Hematopoietic multipotent progenitor cell treated with erythropoietin and hydrocortisone succinate and interleukin-3 and kit ligand, for 6 days (in vitro differentiated cells): ENCODE measurements at places on chromosomes 7 and 10.

DNA sequence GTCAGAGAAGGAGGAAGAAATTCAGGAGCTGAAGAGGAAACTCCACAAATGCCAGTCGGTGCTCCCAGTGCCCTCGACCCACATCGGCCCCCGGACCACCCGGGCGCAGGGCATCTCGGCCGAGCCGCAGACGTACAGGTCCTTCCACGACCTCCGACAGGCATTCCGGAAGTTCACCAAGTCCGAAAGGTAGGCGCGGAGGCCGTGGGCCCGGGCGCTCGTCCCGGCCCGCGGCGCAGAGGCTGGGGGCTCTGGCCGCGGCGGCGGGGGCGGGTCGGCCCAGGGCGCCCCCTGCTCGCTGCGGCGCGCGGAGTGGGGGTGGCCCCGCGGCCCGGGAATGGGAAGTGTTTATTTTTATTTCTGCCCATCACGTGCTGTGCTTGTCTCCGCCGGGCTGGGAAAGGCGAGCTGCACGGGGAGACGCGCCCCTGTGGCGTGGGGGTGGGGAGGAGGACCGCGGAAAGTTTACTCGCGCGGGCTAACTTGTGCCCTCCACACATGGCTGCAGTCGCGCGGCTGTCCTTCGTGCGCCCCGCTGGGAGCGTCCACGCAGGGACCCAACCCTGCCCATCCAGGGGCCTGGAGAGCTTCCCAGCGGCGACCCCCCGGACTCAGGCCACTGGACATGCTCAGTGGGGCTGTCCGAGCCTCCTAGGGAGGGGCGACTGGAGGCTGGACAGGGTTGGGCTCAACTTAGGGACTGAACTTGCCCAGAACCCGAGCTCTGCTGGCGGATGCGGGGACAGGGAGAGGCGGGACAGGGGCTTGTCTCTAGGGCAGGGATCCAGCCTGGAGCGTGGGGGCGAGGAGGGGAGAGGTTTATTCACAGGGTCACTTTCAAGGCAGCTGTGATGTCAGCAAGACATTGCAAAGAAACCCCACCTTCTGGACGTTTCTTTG, 82.6 kb upstream of the PRKG1 start:
- DNase-seq = peak; percentile 5

- DNase-seq = no peak
Observed at GRCh38 chr10:57008189-57008588, 647.1 kb upstream of the ZWINT start.

DNA sequence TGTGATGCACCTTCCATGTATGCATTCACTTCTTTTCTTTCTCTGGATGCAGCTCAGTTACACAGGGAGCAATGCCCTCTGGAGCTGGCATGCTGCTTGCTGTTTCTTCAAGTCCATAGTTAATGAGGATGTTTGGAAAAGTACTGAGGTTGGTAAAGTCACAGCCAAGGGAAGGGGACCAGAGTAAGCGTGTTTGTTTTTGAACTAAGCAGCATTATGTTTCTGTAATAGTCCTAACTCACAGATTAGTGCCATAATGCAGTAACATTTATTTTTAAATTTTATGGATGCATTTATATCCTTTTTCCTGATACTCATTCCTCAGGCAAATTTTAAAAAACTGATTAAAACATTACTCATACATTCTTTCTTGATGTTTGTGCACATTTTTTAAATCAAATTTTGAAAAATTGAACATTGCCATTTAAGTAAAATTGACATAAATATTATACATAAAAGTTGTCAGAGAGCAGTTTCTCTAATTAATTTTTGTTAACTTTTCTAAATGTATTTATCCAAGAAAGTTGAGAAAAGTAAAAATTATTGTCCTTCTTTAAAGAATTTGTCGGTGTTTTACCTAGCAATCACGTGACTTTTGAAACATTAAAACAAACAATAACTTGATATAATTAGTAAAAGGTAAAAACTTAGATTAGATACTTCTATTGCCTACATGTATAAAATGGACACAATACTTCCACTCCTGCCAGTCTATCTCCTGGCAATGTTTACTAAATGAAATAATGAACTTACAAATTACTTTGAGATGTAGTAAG, 659.6 kb upstream of the ANKRD30A start:
- DNase-seq = no peak

- DNase-seq = no peak
Observed at GRCh38 chr10:106038246-106038645, 1126.3 kb downstream of the SORCS1 start.

- DNase-seq = peak; percentile 65
Observed at GRCh38 chr7:1193593-1194424, 33.8 kb upstream of the ZFAND2A start.

DNA sequence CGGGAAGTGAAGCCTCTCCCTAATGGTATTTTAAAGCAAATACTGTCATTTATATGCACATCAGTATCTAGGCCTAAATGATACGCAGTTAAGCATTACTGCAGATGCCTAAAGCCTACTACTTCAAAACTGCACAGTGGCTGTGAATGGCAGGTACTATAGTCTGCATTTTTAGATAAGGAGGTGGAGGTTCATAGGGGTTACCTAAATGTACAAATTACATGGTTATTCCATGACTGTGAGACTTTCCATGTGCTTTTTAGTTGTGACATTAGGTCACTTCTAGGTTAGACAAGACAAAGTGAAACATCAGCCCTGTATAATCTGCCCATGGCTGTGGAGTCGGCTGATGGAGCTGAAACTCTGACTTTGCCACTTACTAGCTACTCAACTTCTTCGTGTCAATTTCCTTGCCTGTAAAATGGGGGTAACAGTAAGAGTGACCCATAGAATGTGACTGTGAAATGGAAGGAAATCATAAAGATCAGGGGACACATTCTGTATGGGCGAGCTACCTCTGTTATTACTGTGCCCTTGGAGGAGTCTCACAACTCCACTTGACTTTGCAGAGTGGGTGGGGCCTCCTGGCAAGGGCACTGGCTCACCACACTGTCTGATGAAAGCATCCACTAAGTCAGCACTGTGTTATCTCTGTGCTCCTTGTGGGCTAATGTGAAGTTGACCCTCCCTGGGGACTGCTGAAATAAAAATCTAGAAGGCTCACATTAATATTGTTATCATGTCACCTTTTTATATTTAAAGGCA, 239.4 kb downstream of the TNS3 start:
- DNase-seq = peak; percentile 94

- DNase-seq = peak; percentile 62
Observed at GRCh38 chr10:103584216-103585010, 90.9 kb downstream of the NEURL1 start.

- peak; percentile 60 for DNase-seq
Observed at GRCh38 chr10:21336476-21337170, 188.9 kb downstream of the SKIDA1 start.

- DNase-seq = no peak
Observed at GRCh38 chr10:21954132-21954531, 49.4 kb downstream of the DNAJC1 start.

GRCh38 chr10:24383681-24384106, 174.8 kb downstream of the KIAA1217 start:
- DNase-seq = peak; percentile 71

DNA sequence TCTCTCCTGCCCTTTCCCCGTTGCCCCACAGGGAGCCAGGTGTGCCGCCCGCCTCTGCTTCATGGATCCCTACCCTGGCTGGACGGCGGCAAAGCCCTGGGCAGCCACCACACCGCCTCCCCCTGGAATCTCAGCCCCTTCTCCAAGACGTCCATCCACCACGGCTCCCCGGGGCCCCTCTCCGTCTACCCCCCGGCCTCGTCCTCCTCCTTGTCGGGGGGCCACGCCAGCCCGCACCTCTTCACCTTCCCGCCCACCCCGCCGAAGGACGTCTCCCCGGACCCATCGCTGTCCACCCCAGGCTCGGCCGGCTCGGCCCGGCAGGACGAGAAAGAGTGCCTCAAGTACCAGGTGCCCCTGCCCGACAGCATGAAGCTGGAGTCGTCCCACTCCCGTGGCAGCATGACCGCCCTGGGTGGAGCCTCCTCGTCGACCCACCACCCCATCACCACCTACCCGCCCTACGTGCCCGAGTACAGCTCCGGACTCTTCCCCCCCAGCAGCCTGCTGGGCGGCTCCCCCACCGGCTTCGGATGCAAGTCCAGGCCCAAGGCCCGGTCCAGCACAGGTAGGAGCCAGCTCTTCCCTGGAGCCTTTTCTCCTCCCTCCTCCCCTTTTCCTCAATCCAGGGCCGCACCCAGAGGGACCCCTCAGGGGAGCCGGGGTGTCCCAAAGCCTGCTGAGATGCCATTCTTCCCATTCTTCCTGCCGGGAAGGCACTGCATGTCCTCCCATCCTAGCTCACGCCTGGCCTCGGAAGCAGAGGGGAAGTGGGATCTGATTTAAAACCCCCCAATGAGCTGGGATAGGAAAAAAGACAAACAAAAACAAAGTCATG, 4.0 kb downstream of the GATA3 start:
- DNase-seq = no peak

DNA sequence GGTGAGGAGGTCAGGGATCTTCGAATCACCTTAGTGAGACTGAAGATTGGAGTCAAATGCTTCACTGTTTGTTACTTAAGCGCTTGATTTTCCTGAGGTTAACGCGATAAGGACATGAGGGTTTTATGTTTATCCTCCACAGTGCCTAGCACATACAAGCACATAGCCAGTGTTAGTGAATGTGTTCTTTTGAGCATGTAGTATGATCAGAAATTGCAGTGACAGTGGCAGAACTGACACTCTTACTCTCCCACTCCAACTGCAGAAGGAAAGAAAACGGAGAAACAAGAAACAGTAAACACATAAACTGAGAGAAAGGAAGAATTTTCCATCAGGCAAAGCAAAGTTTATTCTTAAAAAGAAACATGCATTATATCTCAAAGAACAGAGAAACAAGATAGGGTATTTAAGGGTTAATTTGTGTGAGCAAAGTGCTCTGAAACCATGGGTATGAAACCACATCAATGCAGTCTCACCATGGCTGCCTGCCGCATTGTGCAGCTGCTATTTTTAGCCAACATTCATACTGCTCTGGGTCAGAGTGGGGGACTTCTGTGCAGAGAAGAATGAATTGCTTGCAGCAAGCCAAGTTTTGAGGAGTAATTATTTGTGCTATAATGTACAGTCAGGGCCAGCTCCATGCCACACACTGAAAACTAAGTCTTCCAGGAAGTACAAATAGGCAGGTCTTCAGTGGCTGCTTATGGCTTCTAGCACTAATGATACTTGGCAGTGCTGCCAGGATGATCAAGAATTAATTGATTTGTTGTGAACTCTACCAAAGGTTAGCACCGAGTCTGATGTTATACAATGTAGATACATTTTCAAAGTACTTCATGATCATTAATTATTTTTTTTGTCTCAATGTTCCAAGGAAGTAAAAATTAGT, 152.0 kb downstream of the MACC1 start:
- peak; percentile 17 for DNase-seq

DNA sequence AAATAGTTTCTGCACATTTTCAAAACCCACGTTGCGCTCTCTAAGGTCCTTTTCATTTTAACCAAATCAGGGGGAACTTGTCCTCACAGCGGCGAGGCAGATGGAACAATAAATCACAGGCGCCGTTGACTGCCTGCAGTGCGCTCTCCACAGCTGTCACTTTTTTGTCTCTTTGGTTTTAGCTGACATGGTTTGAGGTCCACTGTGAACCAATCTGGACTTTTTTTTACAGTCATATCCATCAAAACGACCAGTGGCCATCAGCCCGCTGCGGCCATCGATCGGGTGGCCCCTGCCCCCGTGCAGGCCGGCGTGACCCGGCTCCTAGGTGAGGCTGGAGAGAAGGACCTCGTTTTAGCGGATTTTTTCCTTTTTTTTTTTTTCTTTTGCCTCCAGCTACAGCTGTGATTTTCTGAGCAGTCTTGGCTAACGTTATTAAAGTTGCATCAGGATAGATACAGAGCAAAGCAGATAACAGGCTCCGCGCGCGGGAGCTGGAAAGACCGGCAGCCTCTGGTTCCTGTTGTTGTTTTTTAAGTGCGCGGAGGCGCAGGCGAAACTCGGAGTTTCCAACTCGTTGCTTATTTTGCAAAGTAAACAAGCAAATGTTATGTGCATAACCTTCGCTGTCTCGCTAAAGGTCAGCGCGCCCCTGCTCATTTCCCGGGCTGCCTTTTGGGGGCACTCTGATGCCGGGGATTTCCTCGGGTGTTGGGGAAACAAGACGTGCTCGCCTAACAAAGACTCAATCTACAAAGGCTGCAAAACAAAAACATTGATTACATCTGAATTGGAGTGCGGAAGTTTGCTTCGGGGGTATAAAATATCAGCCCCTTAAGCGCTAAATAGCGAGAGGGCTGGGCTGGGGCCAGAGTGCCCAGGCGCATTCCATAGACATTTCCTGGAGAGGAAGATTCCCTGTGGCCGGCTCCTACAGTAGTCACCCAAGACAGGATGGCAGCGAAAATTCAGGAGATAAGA, 414.8 kb upstream of the MKI67 start:
- DNase-seq = no peak

DNA sequence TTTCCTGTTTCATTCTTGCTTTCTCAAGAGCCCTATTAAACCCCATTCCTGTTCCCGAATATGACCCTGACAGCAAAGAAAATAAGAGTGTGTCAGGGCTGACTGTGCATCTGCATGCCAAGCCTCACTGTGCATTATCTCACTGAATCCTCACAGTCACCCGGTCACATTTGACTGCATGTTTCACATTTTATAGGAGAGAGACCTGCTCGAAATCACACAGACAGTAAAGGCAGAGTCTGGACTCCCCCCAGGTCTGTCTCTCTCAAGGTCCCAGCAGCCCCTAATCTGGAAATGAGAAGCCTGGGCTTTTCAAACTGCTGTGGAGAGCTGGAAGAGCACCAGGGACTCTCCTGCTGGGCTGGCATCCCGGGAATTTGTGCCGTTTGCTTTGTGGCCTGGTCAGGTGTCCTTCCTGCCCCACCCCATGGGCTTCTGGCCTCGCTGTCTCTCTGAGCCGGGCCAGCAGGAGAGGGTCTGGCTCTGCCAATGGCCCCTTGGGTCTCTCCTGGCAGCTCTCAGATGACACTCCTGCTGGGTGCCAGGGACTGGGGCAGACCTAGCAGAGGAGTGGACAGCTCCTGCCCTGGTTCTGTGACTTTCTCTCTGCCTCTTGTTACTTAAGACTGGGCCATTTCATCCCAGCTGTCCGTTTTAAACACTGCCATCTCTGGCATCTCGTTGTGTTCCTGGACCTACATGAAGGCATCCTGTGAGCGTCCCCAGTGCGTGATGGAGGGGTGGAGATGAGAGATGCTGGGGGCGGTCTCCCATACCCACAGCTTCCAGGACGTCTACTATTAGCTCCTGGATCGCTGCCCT, 173.6 kb downstream of the ARHGAP12 start:
- DNase-seq = no peak

DNA sequence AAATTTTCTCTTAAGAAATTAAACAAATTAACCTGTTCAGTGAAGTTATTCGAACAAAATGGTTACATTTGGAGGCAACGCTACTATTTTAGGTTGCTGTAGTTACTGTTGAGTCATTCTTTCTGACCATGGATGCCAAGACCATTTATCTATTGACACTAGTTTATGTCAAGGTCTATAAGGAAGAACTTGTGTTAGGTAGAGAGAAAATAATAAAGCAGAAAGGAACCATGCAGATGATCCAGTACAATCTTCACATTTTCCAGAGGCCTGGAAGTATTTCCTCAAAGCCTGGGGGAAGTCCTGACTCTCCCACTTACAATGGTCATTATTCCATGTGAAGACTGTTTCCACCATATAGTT, 608.0 kb upstream of the GALNT17 start:
- no peak for DNase-seq
